MV-4-11 (cell line): ENCODE measurements at places on chromosomes 1 and 21.
A peak's percentile ranks its signal among the peaks of the same experiment; 100 is the strongest.

DNA sequence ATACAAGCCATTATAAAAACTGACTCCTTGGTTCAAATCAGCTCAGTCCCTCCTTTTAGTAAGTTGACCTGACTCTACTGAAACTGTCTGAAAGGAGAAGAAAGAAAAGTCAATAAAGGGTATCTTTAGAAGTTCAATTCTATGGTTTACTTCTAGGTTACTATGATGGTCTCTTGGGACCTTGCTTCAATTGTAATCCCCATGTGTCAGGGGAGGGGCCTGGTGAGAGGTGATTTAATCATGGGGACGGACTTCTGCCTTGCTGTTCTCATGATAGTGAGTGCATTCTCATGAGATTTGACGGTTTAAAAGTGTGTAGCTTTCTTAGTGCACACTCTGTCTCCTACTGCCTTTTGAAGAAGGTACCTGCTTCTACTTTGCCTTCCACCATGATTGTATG is 31.7 kb upstream of the FNBP1L start:
- DNase-seq = no peak

- DNase-seq = no peak
These were observed 12.9 kb upstream of the SMAP2 start for GRCh38 chr1:40360631-40361030.

DNA sequence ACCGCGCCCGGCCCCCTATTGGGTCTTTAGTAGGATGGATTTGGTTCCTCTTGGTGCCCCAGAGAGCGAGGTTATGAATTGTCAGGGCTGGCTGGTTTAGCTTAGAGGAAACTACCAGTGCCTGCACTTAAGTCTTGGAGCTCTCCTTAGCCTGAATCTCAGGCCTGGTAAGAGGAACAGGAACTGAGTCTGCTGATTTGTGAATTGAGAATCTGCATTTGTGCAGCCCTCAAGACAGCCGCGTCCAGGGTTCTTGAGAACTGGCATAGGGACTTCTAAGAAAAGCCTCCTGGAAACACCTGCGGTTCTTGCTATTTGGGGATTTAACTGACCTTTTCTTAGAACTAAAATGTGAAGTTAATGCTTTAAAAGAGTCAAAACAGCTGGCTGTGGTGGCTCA is 1.7 kb downstream of the NECAP2 start:
- DNase-seq = peak; percentile 85

GRCh38 chr1:19441048-19441780 is 44.1 kb downstream of the CAPZB start:
- no peak for DNase-seq

DNA sequence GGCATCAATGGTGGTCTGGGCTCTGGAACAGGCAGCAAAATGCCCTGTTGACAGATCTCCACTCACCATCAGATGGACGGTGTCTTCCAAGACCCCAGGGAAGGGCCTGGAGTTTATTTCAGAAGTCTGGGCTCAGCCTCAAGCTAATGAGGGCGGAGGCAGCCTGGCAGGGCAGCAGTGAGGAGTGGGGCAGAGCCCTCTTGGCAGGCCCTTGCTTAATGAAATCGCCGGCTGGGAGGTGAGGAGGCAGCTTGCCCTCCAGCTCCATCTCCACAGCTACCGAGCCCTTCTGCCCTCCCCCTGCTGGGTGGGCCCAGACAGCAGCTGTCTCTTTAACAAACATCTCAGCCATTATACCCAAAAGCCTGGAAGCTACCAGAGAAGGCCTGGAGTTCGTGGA is 22.0 kb upstream of the GRIK3 start:
- DNase-seq = no peak

GRCh38 chr1:102853701-102854187 is 254.6 kb downstream of the COL11A1 start:
- no peak for DNase-seq

GRCh38 chr1:11761988-11762406 is at the start of gene C1orf167:
C1orf167 (plus strand) TSS chr1:11762193; CDS start chr1:11764401, 2,208 bp downstream.
- DNase-seq = no peak

- DNase-seq = no peak
These were observed 40.3 kb downstream of the FH start for GRCh38 chr1:241479294-241479693.

DNA sequence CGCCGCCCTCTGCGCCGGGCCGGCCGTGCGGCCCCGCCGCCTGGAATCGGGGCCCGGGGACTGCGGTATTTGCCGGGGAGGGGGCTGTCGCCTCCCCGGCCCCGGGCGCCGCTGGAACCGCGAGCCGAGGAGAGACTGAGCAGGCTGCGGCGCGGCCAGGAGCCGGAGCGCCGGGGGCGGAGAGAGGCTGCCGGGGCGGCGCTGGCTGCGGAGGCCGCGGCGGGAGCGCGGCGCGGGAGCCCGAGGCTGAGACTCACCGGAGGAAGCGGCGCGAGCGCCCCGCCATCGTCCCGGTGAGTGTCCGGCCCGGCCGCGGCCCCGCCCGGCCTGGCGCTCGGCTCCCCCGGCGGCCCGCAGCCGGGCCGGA is 746 bp downstream of the DYRK1A start:
- no peak for DNase-seq

- DNase-seq = no peak
These were observed 8.1 kb upstream of the TADA1 start for GRCh38 chr1:166884040-166884642.

- no peak for DNase-seq
These were observed 51.1 kb upstream of the RBM15 start for GRCh38 chr1:110288111-110288510.

- no peak for DNase-seq
These were observed 32.2 kb downstream of the TMED5 start for GRCh38 chr1:93148001-93148400.

- DNase-seq = no peak
These were observed 6.0 kb downstream of the PSMB4 start for GRCh38 chr1:151405187-151405951.

GRCh38 chr1:93078203-93078602 is 880 bp upstream of the MTF2 start:
- no peak for DNase-seq

DNA sequence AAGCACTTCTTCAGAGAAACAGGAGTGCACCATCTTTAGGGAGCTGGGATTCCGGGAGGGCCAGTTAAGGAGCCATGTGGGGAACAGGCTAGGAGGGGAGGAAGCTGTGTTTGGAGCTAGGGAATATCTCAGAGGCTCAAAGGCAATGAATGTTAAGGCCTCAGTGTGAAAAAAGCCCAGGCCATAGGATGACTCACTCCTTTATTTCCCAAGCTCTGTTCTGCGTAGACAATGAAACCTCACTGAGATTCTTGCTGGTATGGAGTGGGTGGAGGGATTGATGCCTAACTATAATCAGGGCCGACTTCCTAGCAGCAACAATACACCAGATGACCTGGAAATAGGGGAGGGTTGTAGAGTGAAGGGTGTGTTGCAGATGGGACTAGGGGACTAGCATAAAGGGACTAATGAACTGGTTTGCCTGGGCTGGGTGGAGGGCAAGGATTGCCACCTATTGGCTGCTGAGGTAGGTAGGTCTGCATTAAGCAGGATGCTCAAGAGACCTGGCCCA is 2.1 kb downstream of the GNAT2 start:
- DNase-seq = peak; percentile 77

DNA sequence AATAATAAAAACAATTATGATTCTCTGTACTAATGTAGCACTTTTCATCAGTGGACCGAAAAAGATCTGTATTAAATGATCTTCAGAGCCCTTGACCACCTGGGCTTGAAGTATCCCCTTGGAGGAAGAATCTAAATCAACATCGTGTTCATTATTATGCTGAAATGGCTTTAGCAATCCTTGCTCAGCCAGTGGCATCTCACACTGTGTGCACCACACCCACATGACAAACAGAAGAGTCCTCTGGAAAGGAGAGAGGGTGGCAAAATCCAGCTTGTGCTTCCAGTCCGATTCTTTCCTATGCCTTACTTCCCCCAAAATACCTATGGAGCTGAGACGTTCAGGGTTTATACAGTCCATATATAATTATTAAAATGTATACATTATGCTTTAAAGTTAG is 318.5 kb upstream of the RUNX1 start:
- no peak for DNase-seq

- no peak for DNase-seq
These were observed 27.5 kb downstream of the ATP1B1 start for GRCh38 chr1:169133801-169134502.

GRCh38 chr1:50493710-50494109 is 70.5 kb upstream of the DMRTA2 start:
- no peak for DNase-seq

- DNase-seq = no peak
These were observed 533.9 kb downstream of the PLPP3 start for GRCh38 chr1:56045477-56045876.

- no peak for DNase-seq
These were observed 17.5 kb upstream of the LAMTOR5 start for GRCh38 chr1:110424699-110425611.

GRCh38 chr1:237386362-237387143 is 344.6 kb downstream of the RYR2 start:
- DNase-seq = peak; percentile 14

GRCh38 chr1:167543199-167543990 is 10.2 kb downstream of the CREG1 start:
- DNase-seq = no peak

DNA sequence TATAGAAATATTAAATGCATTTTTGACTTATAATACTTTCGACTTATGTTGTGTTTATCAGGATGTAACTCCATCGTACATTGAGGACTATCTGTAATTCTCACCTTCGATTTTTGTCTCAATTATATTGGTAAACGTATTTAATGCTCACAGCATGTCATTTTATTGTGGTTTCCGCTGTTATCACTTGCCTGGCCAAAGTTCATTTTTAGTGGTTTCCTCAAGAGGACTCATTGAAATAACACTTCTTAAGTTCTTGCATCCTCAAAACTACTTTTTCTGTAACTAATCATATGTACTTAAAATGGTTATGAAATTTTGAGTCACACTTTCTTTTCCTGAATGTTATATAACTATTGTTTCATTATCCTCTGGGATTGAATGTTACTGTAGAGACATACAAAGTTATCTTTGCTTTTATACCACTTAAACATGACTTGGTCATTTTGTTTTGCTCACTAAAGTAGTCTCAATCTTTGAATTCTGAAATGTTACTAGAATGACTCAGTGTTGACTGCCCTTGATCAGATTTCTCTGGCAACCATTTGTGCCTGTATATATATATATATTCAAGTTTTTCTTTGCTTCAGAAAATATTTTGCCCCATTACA is 289.6 kb upstream of the PROX1 start:
- no peak for DNase-seq

DNA sequence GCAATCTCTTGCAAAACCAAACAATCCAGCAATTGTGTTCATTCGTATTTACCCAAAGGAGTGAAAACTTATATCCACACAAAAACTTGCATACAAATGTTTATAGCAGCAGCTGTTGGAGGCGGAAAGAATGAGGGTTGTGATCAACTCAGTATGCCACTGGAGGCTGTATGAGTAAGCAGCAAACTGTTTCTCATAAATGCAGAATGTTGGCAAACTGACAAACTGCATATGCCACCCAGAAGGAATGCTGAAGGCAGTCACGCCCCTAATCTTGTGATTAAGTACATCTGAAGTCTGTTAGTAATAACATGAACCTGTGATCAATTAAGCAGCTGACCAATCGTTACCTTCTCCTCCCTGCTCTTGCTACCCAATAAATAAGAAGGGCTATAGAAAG is 60.5 kb upstream of the CR2 start:
- no peak for DNase-seq

- DNase-seq = no peak
These were observed 7.0 kb upstream of the CD58 start for GRCh38 chr1:116577759-116578314.

GRCh38 chr1:84467298-84467697 is 11.8 kb upstream of the RPF1 start:
- no peak for DNase-seq

- no peak for DNase-seq
These were observed 98.4 kb upstream of the SLC45A1 start for GRCh38 chr1:8219530-8219929.

DNA sequence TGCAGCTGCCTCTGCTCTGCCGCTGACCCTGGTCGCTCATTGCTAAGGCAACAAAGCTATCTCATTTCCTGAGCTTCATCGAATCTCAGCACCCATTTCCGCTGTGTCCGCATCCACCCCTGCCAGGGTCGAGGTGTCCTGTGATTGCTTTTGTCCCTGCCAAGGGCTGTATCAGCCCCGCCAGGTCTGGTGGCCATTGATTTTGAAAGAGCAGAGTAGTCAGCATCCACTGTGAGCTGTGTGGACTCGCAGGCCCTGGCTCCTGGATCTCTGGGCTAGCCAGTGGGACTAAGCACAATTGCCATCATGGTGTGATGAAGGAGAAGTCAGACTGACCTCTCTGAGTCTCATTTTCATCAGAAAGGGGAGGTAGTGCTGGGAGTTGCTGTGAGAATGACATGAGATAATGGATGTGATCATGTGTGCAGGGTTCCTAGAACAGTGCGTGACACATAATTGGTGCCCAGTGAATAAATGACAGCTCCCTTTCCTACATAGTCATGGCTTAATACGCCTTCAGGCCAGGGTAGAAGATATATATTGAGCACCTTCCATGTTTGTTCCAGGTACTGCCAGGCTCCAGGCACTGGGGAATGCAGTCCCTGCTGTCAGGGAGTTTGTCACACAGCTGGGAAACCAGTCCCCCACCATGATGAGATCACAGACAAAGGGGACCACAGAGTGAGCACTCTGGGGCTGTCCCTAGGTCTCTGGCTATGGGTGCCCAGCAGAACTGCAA is 32.1 kb downstream of the NAV1 start:
- DNase-seq = peak; percentile 90

GRCh38 chr1:200646515-200646914 is 23.2 kb downstream of the DDX59 start:
- peak; percentile 95 for DNase-seq

- DNase-seq = no peak
These were observed 233.1 kb upstream of the USP24 start for GRCh38 chr1:55448261-55448660.

DNA sequence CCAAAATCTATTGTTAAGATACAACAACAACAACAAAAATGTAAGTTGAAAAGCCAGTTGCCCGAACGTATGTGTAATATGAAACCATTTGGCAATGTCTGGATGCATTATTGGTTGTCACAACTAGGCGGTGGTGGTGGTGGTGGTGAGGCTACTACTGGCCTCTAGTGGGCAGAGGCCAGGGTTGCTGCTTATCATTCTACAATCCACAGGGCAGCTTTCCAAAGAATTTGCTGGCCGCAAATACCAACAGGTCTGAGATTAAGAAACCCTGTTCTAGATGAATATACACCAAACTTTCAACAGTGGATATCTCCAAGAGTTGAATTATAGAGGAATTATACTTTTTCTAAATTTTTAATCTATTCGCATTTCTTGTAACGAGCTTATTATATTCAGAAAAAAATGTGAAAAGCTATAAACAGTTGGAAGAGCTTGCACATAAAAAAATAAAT is 26.8 kb upstream of the ZNF697 start:
- peak; percentile 83 for DNase-seq

DNA sequence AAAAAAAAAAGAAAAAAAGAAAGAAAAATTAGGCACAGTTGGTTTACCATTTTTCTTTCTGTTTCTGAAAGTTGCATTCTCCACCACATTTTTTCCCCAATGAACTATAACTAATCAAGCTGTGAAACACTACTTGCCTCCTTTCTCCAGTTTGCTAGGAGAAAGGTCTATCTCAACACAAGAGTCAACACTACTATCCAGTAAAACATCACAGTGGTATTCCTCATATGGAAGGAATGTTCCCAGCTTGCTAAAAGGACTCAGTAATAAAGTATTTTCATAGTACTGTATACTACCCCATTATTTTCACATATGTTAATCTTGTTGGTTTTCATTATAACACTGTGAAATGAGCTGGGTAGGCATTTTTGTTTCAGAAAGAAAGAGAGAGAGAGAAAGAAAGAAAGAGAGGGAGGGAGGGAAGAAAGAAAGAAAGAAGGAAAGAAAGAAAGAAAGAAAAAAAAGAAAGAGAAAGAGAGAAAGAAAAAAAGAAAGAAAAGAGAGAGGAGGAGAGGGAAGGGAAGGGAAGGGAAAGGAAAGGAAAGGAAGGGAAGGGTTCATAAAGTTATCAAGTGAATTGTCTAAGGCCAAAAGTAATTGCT is 7.9 kb downstream of the PTGER3 start:
- no peak for DNase-seq
